ENCODE measurements at places on chromosomes 3 and 15.

DNA sequence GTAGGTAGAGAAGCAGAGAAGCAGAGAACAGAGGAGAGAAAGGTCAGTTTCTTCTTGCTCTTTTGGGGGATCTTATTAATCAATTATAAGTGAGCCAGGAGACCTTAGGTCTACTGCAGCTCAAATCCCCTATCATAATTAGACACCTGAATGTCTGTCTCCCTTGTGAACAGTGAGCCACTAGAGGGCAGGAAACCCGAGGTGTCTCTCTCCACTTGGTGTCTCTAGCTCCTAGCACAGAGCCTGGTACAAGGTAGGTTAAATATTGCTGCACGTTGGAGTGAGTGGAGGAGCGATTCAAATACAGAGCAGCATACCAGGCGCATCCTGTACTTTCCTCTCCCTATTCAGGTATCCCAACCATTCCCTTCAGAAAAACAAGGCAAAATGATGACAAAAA, 2.0 kb upstream of the ST8SIA2 start:
- DNase-seq = peak; percentile 40

GRCh38 chr15:100468285-100468684, 60.5 kb downstream of the CERS3 start:
- DNase-seq = no peak

GRCh38 chr3:187522890-187523289, 147.3 kb downstream of the SST start:
- DNase-seq = no peak

- no peak for DNase-seq
Observed at GRCh38 chr3:176757429-176757828, 439.9 kb downstream of the TBL1XR1 start.

- no peak for DNase-seq
Observed at GRCh38 chr3:50233176-50233575, 2.8 kb upstream of the GNAI2 start.

- peak; percentile 65 for DNase-seq
Observed at GRCh38 chr3:11718637-11719405, 75.1 kb upstream of the VGLL4 start.

GRCh38 chr15:97867870-97868269, 92.6 kb upstream of the ARRDC4 start:
- DNase-seq = no peak

DNA sequence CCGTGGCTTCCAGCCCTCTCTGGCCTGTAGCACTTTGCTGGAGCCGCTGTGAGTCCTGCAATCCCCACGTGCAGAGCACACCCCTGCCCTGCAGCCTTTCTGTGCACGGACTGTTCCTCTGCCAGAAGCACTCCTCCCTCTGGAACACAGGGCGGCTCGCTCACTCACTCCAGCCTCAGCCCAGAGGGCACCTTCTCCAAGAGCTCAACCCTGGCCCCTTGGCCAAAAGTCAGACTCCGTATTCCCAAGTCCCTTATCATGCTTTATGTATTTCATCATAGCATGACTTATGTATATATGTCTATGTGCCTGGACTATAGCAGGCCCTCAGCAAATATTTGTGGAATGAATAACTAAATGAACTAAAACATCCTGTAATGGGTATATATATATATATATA, 63.2 kb downstream of the ASB7 start:
- DNase-seq = no peak

DNA sequence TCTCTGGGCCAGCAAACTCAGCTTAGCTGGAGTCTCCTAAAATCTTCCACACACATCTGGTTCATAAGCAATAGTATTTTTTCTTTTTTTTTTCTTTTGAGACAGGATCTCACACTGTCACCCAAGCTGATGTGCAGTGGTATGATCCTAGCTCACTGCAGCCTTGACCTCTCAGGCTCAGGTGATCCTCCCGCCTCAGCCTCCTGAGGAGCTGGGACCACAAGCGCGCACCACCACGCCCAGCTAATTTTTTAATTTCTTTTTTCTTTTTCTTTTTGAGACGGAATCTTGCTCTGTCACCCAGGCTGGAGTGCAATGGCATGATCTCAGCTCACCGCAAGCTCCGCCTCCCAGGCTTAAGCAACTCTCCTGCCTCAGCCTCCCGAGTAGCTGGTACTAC, 34.3 kb downstream of the RNU5B-1 start:
- DNase-seq = no peak

Data from GM13976 (cell line).